Fibroblast of skin of scalp (primary cell): ENCODE measurements at places on chromosomes 1 and 21.
A peak's percentile ranks its signal among the peaks of the same experiment; 100 is the strongest.

DNA sequence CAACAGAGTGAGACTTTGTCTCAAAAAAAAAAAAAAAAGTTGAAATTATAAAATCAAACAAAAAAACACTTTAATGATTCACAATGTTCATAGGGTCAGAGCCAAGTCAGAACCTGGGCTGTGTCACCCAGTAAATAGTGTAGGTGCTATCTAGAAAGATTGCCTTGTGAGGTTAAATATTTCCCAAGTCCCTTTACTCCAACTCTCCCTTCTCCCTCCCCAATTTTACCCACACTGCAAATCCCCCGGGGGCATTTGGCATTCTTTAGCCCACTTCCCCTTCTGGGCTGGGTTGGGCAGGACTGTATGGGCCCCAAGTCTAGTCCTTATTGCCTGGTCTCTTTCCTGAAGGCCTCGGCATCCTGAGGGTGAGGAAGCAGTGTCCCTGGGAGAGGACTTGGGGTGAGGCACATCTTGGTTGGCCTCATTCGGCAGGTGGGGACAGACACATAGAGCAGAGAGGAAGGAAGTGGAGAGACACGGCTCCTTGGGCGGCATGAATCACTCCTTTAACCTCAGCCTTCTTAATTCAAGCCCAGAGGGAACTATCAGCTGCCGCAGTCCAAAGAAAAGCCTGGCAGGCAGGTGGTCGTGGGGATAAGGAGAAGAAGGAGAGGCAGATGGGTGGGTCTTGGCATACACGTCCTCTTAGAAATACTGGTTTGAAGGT is 8.2 kb downstream of the ADORA1 start:
- no peak for DNase-seq

DNA sequence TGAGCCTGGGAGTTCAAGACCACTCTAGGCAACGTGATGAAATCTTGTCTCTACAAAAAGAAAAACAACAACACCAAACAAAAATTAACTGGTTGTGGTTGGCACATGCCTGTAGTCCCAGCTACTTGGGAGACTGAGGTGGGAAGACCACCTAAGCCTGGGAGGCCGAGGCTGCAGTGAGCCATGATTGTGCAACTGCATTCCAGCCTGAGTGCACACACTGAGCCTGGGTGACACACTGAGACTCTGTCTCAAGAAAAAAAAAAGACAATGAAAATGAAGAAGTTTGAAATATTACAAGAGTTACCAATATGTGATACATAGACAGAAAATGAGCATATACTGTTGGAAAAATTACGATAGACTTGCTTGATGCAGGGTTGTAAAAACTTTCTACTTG is 31.9 kb downstream of the PDC start:
- DNase-seq = no peak

- DNase-seq = no peak
These were observed 3.6 kb upstream of the FHAD1 start for GRCh38 chr1:15243275-15244043.

GRCh38 chr1:220880726-220881506 is 1.7 kb downstream of the HLX start:
- peak; percentile 47 for DNase-seq

- no peak for DNase-seq
These were observed 300.3 kb downstream of the NPHP4 start for GRCh38 chr1:5691795-5692509.
